ENCODE measurements at places on chromosomes 5 and 9.

- DNase-seq, result no peak
Observed at GRCh38 chr9:111099199-111100008, 61.1 kb upstream of the LPAR1 start.

- no peak for DNase-seq
Observed at GRCh38 chr5:7376871-7377270, 19.1 kb upstream of the ADCY2 start.

- DNase-seq, result no peak
Observed at GRCh38 chr5:124631874-124632550, 114.4 kb downstream of the ZNF608 start.

GRCh38 chr5:173902743-173903142, 14.6 kb downstream of the CPEB4 start:
- DNase-seq, result no peak

DNA sequence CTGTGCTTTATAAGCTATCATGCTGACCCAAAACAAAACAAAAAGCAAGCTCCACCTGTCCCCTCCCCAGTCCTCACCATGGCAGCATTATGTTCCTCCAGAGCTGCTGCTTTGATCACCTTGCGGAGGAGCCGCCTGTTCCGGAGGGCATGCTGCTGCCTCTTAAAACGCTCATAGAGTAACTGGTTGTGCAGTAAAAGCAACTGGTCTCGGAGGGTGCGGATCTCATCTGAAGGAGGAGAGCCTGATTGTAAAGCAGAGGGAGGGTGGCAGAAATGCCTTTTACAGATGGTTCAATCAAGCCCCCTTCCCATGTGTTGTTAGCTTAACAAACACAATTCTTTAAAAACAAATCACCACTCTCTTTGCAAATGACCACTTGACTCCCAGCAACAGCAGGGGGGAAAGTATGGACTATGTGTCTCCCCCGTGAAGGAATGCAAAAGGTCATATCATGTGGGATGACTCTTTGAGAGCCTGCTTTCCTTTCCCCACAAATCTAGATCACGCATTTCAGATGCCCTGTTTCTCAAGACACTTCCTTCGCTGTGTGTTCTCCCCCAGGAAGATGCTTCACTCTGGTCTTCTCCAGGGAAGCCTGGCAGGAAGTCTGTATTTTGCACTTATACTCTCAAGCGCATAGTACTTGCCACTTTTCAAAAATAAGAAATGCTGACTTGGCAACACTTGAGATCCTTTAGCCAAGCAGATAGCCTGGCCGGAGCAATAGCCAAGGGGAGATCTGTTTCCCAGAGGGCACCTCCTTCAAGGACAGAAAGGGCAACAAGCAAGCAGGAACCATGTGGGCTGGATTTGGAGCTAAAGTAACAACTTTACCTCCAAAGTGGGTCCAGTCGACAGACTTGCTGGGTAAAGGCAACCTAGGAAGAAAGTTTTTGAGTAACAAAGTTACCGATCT, 25.1 kb downstream of the SPACA9 start:
- DNase-seq, result no peak

DNA sequence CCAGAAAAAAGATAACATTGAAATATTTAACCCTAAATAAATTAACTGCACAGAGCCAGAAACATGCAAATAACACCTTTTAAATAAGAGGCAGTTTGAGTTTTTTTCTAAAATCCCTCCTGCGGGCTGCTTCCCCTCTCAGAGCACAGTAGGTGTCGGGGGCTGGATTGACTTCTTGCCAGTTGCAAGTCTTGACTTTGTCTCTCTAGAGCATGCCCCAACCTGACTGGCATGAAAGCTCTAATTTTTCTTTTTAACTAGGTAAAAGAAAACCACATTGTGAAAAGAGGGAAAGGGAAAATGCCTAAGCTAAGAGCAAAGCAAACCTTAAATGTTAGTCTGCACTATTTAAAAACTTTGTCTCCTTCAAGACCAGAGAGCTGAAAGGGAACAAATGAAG, 46.4 kb upstream of the DNAH5 start:
- no peak for DNase-seq

DNA sequence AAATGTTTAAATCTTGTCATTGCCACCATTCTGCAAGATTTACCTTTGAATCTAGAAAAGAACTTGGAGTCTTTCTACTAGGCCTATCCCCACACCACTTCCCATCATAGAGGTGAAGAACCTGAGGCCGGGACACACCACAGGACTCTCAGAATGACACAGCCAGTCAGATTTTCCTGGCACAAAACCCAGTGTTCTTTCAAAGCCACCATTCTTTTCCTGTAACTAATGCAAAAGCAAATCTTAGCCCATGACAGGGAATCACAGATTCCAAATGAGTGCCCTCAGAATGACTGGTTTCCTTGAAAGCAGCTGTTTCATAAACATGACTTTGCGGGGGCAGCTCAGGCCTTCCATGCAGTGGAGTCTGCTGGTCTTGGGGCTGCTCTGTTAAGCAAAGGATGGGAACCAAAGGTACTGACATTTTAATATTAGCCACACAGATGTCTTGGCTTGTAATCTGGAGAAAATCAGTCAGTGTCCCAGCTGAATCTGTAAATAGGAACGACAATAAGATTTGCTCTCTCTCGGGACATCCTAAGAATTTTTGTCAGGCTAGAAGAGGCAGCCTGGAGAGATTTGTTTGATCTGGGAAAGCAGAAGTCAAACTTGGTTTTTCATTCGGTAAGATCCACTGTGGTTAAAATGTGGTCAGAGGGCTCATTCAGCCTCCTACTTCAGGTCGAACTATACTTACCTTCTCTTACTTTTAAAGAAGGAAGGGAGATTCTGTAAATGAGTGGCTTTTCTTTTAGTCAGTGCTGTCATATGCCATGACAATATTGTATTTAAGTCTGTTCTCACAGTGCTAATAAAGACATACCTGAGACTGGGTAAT, 115.1 kb downstream of the PALM2AKAP2 start:
- DNase-seq, result peak; percentile 29
